ENCODE measurements at places on chromosomes 13 and 19.

- no peak for DNase-seq
These were observed 1.9 kb downstream of the LTBP4 start for GRCh38 chr19:40603071-40603388.

GRCh38 chr19:3586707-3587346 is 1.5 kb downstream of the GIPC3 start:
- DNase-seq: no peak

DNA sequence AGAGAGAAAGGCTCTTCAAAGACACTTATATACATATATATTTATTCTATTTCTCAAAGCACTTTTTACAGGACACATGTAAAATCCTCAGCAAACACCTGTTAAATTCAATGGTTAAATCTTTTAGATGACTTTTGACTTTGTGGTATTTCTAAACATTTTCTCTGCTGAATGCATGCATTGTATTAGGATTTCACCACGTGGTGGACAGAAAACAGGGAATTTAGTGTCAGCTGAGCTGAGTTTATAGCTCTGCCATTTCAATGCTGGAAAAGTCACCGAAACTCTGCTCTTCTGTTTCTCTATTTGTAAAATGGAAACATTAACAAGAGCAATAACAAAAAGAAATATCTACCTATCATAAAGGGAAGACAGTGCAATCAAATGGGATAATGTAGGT is 375.6 kb downstream of the ENOX1 start:
- DNase-seq: no peak

GRCh38 chr13:19567820-19568534 is 6.6 kb upstream of the TPTE2 start:
- no peak for DNase-seq

GRCh38 chr19:4301590-4302242 is 473 bp downstream of the TMIGD2 start:
- no peak for DNase-seq

All from T1000 (cell line).